ENCODE measurements at places on chromosomes 4 and X.

DNA sequence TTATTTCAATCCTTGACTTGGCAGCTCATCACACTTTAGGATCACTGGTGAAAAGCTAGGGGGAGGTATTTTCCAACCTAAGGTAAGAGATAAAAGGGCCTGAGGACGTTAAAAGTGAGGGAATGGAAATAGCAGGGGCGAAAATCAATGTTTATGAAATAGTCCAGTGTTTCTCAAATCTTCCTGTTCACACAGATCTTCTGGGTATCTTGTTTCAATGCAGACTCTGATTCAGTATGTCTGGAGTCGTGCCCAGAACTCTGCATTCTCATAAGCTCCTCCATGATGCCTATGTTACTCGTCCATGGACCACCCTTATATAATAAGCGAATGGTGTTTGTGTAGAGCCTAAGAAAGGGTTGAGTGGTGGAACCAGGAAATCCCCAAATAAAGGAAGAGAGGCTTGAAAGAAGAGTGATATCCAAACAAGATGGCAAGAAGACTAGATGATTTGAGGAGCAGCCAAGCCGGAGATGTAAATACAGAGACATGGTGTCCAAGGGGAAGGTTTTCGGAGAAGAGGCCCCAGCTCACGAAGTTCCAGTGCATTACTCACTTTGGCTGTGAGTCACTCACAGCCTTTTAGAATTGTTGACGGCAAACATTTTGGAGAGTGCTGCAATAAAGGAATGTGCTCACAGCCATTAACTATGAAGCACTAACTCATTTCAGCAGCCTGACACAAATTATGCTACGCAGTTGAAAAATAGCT, 215.6 kb upstream of the PPARGC1A start:
- peak; percentile 50 for DNase-seq

DNA sequence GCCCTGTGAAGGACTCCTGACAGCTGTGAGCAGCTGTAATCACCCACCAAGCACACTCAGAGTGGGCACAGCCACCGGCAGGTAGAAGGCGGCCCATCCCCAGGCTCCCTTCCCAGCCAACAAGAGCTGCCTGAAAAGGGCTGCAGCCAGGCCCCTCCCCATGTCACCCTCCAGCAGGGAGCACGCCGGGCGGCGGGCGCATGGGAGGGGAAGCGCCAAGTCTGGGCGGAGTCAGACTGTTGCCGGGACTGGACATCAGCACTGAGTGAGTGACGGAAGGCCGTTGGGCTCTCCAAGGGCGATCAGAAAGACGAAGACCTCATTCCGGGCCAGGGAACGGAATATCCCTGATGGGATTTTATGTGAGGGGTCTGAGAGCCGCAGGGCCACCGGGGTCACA, 82.1 kb downstream of the PPP2R2C start:
- DNase-seq, result no peak

GRCh38 chr4:5237086-5237660, 185.9 kb downstream of the STK32B start:
- no peak for DNase-seq

GRCh38 chr4:64721106-64721505, 311.9 kb upstream of the TECRL start:
- DNase-seq, result no peak

- no peak for DNase-seq
Observed at GRCh38 chr4:176340871-176341685, 21.3 kb downstream of the SPCS3 start.

- DNase-seq, result no peak
Observed at GRCh38 chrX:150533863-150534262, 34.6 kb upstream of the MTM1 start.

- DNase-seq, result no peak
Observed at GRCh38 chr4:108849611-108850168, 86.8 kb upstream of the ETNPPL start.

DNA sequence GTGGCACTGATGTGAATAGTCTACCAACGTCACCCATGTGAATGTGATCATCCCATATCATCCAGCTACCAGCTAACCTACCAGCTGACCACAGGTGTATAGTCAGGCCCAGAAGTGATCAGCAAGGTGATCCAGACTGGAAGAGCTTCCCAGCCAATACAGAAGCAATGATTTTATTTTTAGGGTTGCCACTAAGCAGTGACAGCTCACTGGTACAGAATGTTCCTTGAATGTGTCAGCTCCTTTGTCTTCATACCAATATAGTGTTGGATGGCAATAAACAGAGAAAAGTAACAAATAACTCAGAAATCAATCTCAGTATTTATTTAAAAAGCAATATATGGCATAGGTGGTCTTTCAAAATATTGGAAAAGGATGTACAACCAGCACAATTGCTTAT, 361.8 kb upstream of the CPEB2 start:
- no peak for DNase-seq

DNA sequence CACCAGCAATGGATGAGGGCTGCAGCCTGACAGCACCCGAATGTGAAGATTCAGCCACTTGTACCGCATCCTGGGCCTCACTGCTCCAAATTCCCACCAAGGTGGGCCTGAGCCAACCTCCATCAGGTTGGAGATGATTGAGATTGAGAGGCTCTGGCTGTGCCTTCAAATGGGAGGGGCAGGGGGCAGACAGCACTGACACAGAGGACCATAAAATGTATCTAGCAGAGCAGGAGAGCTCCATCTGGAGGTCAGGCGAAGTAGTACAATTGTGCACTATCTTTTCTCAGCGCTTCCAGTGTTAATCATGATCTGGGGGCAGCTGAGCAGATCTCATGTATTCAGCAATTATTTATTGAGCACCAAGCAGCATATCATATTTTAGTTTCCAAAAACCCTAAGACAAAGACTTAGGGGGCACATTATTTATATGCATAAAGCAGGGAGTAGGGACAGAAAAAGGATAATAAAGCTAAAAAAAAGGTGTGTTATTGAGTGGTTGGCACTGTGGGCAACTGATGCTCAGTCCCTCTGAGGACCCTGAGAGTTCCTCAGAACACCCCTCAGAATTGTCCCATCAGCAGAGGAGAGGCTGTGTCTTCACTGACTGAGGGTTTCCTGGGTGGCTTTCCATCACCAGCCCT, 31.6 kb upstream of the C1QTNF7 start:
- no peak for DNase-seq
